Left lung (tissue), 14 donors: ENCODE measurements at places on chromosomes 16 and 17. TPM values are rescaled to one million over a fixed set of nuclear protein-coding genes. Genes with fewer than 3 reads are reported as not detected.

DNA sequence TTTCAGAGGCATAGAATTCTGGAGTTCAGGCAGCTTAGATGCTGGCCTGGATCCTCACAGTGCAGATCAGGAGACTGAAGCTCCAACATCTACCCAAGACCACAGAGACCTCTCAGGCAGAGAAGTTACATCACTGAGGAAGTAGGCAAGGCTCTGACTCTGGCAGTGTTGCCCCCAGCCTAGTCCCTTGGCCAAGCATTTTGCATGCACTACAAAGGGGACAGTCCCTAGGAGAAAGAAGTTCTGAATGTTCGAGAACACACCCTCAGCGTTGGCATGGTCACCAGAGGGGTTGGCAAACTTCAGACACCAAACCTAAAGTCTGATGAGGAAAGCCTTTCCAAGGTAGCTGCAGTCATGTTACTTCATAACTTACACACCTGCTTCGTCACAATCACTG, 2.5 kb downstream of the RANBP10 start:
- DNase-seq, result no peak

- no peak for DNase-seq
Observed at GRCh38 chr16:76303637-76304314, 26.6 kb downstream of the CNTNAP4 start.

CMTM2 gene
- 0.82 TPM for polyA plus RNA-seq

CD300E gene
- 0.24 TPM for polyA plus RNA-seq
